ENCODE measurements at places on chromosomes 4 and X.

- no peak for DNase-seq
Observed at GRCh38 chrX:22739276-22739675, 260.5 kb upstream of the DDX53 start.

- no peak for DNase-seq
Observed at GRCh38 chr4:71346710-71347109, 7.9 kb downstream of the SLC4A4 start.

DNA sequence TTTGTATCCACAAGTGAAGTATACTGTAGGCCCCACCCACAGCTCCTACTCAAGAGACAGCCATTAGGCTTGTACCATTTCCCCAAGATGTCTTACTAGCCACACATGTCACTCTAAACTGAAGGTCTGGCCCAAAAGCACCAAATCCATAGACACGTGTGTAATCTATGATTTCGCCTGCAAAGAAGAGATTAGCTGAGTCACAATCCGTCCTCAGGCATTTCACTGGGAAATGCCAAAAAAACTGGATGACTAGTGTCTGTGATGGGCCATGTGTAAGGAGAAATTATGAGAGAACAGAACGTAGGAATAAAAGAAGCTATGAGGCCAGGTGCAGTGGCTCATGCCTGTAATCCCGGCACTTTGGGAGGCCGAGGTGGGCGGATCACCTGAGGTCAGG lies 21.9 kb upstream of the RP2 start:
- DNase-seq = no peak

- DNase-seq = no peak
Observed at GRCh38 chr4:184097241-184097605, 120.5 kb downstream of the ENPP6 start.

DNA sequence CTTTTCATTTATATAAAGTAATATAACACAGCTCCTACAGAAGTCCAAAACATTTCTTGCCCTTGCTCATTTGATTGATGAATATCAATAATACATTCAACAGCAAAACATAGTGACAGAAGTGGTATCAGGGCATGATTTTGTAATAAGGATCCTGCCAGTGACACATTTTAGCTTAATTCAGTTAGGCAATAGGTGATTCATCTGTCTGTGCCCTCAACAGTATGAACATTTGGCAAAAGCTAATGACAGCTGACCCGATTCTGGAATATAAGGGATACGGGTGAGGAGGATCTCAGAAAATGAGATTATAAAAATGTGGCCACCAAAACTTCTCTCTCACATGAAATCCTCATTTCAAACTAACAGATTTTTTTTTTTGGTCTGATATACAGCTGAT lies 294.0 kb downstream of the CAMK2D start:
- no peak for DNase-seq

DNA sequence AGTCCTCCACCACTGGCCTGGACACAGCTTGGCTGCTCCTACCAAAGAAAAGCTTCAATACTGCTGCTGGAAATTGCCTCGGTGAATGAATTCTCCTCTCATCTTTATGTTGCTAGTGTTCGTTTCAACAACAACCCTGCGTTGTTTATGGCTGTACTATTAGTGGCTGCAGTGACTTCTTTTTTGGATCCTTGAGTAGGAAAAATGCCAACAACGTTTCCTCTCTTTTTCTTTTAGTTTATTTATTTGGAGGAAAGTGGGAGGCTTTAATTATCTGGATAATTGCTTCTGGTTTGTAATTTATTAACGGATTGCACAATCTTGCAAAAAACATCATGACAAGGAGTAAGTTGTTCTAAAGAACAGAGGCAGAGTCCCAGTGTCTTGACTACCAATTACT lies 464.1 kb upstream of the TRAM1L1 start:
- DNase-seq = no peak

DNA sequence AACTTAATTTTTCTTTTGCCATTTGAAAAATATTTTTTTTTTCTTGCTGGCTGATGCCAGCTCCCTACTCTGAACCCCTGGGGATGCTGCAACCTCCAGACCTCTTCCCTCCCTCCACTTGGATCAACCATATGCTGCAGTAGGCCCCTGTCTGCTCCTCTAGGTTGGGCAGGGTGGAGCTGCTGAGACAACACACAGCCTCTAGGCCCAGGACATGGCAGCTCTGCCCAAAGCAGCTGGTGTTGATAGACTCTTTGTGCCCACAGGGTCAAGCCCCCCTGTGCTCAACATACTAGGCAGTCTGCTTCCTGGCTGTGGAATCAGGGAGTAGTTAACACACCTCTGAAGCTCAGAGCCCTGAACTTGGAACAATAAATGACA lies 19.9 kb upstream of the CLNK start:
- DNase-seq = no peak

- no peak for DNase-seq
Observed at GRCh38 chr4:98603683-98604521, 54.5 kb downstream of the TSPAN5 start.

DNA sequence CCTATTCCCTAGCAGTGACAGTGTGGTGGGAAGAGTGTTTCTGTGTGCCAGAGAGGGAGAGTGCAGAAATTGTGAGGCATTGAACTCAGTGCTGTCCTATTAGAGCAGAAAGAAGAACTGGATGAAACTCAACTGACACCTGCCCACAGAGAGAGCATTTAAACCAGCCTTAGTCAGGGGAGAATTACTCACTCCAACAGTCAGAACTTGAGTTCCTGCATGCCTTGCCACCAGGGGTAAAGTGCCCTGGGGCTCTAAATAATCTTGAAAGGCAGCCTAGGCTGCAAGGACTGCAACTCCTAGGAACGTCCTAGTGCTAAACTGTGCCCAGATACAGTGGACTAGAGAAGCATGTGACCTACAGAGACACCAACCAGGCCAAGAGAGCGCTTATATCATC lies 12.8 kb downstream of the CYSLTR1 start:
- no peak for DNase-seq

DNA sequence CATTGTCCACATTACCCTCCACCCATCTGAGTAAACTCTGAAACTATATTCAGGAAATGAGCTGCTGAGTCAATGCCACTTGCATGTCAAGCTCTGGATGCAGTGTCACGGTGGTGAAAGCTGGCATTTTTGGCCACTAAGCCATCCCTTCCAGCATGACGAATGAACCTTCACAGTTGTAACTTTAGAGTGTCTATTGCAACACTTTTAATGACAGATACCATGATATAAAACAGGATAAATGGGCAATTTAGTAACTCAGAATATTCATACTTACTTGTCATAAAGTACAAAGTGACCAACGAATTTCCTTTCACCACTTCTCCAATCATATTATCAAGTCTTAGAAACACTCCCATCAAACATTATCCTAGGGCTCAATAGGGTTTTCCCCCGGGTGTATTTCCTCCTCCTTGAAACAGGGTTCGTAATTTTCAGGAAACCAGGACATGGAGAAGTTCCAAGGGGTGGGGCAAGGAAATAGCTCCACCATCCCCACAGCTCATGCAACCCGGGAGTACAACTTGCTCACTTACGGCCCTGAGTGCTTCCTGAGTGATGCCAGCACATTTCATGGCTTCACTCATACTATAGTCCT lies 73.1 kb downstream of the MTHFD2L start:
- peak; percentile 20 for DNase-seq

DNA sequence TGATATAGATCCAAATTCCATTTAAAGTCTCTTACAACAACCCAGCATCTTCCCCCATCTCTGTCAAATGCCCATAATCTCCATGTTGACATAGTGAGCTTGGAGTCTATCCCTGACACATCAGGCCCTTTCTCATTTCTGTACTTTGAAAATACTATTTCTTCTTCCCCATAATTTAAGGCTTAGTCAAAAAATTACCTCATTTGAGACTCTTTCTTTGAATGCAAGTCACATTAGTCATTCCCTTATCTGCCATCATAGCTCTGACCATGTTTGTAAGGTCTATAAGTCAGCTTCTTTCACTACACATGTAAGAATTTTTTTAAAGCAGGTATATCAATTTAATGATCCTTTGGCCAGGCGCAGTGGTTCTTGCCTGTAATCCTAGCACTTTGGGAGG lies 99.9 kb downstream of the DDX60 start:
- DNase-seq = no peak

GRCh38 chr4:88147799-88148217 lies 10.6 kb downstream of the ABCG2 start:
- DNase-seq = no peak

DNA sequence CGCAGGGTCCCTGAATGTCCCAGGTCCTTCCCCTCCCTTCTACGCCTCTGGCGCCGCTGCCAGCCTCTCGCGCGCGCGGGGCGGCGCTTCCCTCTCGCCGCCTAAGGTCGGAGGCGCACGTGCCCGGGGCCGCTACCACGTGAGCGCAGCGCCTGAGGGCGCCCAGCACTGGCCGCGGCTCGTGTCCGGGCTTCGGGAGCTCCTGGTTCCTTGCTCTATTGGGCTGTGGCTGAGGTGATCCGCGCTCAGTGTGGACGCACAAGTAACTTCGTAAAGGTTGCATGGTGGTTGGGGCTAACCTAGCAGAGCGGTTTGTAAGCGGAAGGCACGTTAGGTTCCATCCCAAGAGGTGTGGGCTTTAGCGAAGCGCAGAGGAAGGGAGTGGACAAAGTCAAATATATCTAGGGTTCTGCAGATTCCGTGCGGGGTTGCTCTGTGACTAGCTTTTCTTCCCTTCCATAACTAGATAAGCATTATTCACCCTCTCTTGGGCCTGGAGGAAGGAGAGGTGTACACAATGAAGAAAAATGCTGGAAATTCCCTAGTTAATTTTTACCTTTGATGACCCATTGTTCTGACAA lies 1.8 kb downstream of the TLL1 start:
- no peak for DNase-seq

DNA sequence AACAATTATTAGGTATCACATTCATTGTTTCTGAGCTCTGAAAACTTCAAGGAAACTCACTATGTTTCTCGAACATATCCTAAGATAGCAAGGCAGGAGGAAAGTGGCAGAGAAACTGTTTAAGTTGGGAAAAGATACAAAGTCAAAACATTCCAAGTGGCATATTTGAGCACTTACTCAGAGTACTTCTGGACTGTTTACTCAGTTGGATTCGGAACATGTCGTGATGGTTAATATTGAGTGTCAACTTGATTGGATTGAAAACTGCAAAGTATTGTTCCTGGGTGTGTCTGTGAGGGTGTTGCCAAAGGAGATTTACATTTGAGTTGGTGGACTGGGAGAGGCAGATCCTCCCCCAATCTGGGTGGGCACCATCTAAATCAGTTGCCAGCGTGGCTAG lies 298.3 kb downstream of the IL1RAPL2 start:
- DNase-seq = no peak

- DNase-seq = no peak
Observed at GRCh38 chrX:46666831-46667230, 92.1 kb downstream of the SLC9A7 start.

- DNase-seq = no peak
Observed at GRCh38 chr4:91279899-91280298, 1023.9 kb upstream of the GRID2 start.

DNA sequence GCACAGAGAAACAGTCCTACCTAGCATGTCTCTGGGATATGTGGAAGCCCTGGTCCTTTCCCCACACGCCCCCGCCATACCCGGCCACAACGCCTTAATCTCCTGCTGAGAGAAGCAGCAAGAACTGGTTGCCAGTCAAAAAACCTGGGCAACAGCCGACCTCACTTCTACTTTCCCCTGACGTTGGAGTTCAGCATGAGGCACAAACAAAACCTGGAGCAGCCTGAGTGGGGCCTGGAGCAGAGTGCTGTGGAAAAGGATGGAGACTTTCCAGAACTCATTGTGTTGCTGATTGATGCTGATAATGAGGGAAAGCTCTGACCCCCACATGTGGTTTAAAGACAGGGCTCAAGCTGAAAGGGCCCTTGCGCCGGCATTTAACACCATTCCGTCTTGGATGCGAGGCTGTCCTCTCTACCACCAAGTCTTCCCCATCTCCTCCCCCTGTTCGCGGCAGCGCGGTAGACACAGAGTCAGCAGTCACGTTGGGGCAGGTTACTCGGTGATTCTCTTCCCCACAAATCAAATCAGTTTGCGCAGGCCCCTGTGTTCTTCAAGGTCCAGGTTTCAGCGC lies 666 bp downstream of the CCDC158 start:
- DNase-seq = no peak

GRCh38 chrX:49761481-49761880 lies 65.7 kb upstream of the PAGE1 start:
- no peak for DNase-seq

DNA sequence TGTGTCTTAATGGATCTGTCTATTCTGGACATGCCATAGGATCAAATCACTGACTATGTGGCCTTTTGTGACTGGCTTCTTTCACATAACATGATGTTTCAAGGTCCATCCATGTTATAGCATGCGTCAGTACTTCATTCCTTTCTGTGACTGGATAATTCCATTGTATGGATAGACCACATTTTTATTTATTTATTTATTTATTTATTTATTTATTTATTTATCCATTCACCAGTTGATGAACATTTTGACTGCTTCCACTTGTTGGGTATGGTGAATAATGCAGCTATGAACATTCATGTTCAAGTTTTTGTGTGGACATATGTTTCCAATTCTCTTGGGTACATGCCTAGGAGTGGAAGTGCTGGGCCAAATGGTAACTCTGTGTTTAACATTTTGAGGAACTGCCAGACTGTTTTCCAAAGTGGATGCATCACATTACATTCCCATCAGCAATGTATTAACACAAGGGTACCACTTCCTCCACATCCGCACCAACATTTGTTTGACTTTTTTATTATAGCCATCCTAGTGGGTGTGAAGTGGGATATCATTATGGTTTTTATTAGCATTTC lies 14.0 kb downstream of the RTL5 start:
- DNase-seq = no peak

DNA sequence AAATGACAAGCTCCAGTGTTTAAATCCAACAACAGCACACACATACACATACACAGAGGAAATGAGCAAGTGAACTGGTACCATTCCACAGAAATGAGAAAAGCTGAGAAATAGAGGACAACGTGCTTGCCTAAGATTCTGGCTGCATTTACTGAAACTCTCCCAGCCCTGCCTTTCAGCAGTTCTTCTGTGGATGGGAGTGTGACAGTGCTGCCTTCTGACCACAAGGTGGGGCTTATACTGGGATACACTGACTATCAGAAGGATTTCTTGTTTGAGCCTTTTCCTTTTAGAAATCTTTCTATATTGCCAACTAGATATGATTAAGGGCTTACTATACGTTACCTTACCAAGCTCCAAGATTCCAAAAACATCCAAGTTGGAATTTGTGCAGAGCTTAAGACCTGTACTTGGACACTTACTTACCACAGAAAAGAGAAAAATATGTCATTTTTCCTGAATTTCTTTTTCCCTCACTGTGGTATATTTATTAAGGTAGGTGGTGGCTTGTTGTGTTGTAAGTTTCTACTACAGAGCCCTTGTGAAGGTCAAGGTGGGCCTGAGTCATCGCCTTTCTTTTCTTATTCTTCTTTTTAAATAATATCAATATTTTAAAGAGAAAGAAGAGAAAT lies 10.7 kb upstream of the CXCL8 start:
- DNase-seq = no peak

DNA sequence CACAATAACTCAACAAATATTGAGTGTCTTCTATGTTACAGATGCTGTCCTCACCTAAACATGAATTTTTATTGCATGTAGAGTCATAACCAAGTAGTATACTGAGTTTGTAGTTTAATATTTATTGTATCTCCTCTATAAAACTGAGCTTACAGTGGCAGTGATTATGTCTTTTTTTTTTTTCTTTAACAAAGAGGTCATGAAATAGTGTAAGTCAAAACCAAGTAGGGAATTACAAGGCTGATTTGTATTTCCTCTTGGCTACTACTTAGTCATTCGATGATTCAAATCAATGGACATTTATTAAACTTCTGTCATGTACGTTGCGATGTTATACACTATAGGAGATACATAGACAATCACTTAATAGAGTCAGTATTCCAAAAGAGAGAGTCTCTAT lies 48.4 kb downstream of the IL15 start:
- no peak for DNase-seq

All from bone marrow (tissue), 2 donors.